Muscle of arm (tissue), 14 donors: ENCODE measurements at places on chromosomes 12 and 14. TPM values are rescaled to one million over a fixed set of nuclear protein-coding genes. Genes with fewer than 3 reads are reported as not detected.

Gene PARP11
- 7.2 TPM for polyA plus RNA-seq

Gene KRT85
- 0.44 TPM for polyA plus RNA-seq

Gene STXBP6
- polyA plus RNA-seq: 18.9 TPM

Gene TAS2R9
- polyA plus RNA-seq: not detected

Gene ANKS1B
- polyA plus RNA-seq: 3.5 TPM

Gene KRT3
- polyA plus RNA-seq: not detected
